ENCODE measurements at places on chromosomes 12 and 14. TPM values are rescaled to one million over a fixed set of nuclear protein-coding genes. Genes with fewer than 3 reads are reported as not detected.
A peak's percentile ranks its signal among the peaks of the same experiment; 100 is the strongest.

- no peak overlapping the region for H3K4me3 ChIP-seq
- H3K4me1 ChIP-seq = no peaks in the 10 kb centered on the region
- no peaks in the 10 kb centered on the region for H3K36me3 ChIP-seq
Observed at GRCh38 chr14:81991998-81992397, 458.3 kb upstream of the SEL1L start.

Gene GALNT16
- total RNA-seq = 9.6 TPM

Gene EFS
- total RNA-seq = 38.2 TPM

Gene RPL10L
- total RNA-seq = not detected

GRCh38 chr14:98393527-98393926 lies 878.5 kb downstream of the BCL11B start:
- no peaks in the 10 kb centered on the region for H3K36me3 ChIP-seq
- no peak overlapping the region for H3K27ac ChIP-seq
- H3K27me3 ChIP-seq = no peaks in the 10 kb centered on the region

GRCh38 chr12:29163146-29163545 lies 14.1 kb downstream of the FAR2 start:
- H3K4me1 ChIP-seq = no peaks in the 10 kb centered on the region
- H3K27me3 ChIP-seq = no peaks in the 10 kb centered on the region
- no peaks in the 10 kb centered on the region for H3K36me3 ChIP-seq
- no peak for DNase-seq

Gene EAPP
- 37.9 TPM for total RNA-seq

Gene PLCZ1
- not detected for total RNA-seq

- H3K27me3 ChIP-seq = no peaks in the 10 kb centered on the region
- no peak overlapping the region for H3K27ac ChIP-seq
- H3K36me3 ChIP-seq = peaks cover 2% of the 10 kb centered on the region
- H3K4me3 ChIP-seq = no peak overlapping the region
- no peak for DNase-seq
Observed at GRCh38 chr14:74290415-74290814, 12.3 kb downstream of the ABCD4 start.

- H3K36me3 ChIP-seq = no peaks in the 10 kb centered on the region
- no peak overlapping the region for H3K27ac ChIP-seq
- H3K4me1 ChIP-seq = no peaks in the 10 kb centered on the region
- no peak for DNase-seq
- no peak overlapping the region for H3K4me3 ChIP-seq
Observed at GRCh38 chr14:76612654-76613053, 148.6 kb upstream of the VASH1 start.

GRCh38 chr12:130214686-130215395 lies 52.6 kb downstream of the FZD10 start:
- no peak overlapping the region for H3K4me3 ChIP-seq
- H3K4me1 ChIP-seq = no peaks in the 10 kb centered on the region
- no peak for DNase-seq
- no peak overlapping the region for H3K27ac ChIP-seq

GRCh38 chr12:91601054-91601453 lies 418.4 kb upstream of the DCN start:
- no peaks in the 10 kb centered on the region for H3K27me3 ChIP-seq
- DNase-seq = no peak
- H3K27ac ChIP-seq = no peak overlapping the region
- H3K36me3 ChIP-seq = no peaks in the 10 kb centered on the region

DNA sequence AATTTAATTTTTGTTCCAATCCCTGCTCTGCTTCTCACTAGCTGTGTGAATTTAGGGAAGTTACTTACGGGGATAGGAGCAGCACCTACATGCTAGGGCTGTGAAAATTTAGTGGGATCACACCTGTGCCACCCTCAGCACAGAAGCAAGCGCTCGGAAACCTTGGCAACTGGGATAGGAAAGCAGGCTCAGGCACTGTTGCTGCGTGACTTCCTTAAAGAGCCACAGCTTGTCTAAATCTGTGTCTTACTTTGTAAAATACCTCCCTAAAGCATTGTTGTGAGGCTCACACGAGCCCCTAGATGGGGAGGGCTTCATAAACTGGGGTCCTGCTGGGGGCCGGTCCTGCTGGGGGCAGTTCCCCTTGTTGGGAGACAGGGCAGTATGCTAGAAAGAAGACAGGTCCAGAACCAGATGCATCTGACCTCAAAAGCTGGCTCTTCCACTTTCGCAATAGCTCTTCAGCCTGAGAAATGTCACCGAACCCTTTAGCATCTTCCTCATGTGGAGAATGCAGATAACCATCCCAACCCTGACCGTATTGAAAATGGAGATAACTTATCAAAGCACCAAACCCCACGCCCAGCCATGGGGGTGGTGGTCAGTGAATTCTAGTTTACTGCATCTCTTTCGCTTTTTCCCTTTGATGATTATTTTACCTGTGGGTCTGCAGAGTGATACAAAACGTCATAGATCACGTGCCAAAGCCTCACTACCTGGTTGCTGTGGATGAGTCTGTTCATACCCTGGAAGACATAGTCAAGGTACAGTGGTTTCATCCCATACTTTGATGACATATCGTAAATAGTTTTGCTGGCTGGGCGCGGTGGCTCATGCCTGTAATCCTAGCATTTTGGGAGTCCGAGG lies 54.1 kb downstream of the AK7 start:
- no peaks in the 10 kb centered on the region for H3K4me1 ChIP-seq
- DNase-seq = no peak
- no peaks in the 10 kb centered on the region for H3K36me3 ChIP-seq
- H3K4me3 ChIP-seq = no peak overlapping the region
- H3K27me3 ChIP-seq = no peaks in the 10 kb centered on the region

DNA sequence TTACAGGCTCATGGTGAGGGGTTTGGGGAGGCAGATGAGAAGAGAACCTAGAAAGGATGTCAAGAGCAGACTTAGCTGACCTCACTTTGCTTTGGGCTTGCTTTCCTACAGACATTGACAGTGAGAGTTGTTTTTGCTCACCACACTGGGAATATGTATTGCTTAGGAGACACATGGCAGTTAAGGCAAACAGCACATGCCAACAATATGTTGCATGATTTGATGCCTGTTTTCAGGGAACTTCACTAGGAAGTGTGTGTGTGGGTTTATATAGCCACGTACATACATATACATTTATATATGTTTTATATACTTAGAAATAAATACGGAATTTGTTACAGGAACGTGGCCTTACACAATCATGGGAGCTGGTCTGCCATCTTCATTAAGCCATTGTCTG lies 346.1 kb downstream of the RGS6 start:
- H3K27me3 ChIP-seq = no peaks in the 10 kb centered on the region
- H3K4me3 ChIP-seq = no peak overlapping the region
- no peak for DNase-seq
- no peak overlapping the region for H3K27ac ChIP-seq

Gene FZD10
- total RNA-seq = under 0.01 TPM

GRCh38 chr12:76008428-76008827 lies 23.1 kb downstream of the PHLDA1 start:
- no peak overlapping the region for H3K27ac ChIP-seq
- H3K27me3 ChIP-seq = no peaks in the 10 kb centered on the region
- H3K4me3 ChIP-seq = no peak overlapping the region
- no peaks in the 10 kb centered on the region for H3K36me3 ChIP-seq
- no peaks in the 10 kb centered on the region for H3K4me1 ChIP-seq

GRCh38 chr12:13489246-13489645 lies 292.7 kb downstream of the EMP1 start:
- H3K4me3 ChIP-seq = no peak overlapping the region
- no peaks in the 10 kb centered on the region for H3K4me1 ChIP-seq
- no peaks in the 10 kb centered on the region for H3K27me3 ChIP-seq
- no peak for DNase-seq
- no peak overlapping the region for H3K27ac ChIP-seq

Gene HOTAIR
- total RNA-seq = not detected

Gene BDKRB1
- total RNA-seq = 2.4 TPM

Gene CCDC196
- not detected for total RNA-seq

Gene KRT82
- total RNA-seq = not detected

- H3K27ac ChIP-seq = peak overlapping the region; percentile 84
- peak; percentile 60 for DNase-seq
- H3K4me1 ChIP-seq = peaks cover 81% of the 10 kb centered on the region
- H3K27me3 ChIP-seq = no peaks in the 10 kb centered on the region
- no peak overlapping the region for H3K4me3 ChIP-seq
Observed at GRCh38 chr12:57148469-57149244, 1.2 kb upstream of the LRP1-AS start.

Gene SYT10
- 1.8 TPM for total RNA-seq

- no peaks in the 10 kb centered on the region for H3K27me3 ChIP-seq
- no peaks in the 10 kb centered on the region for H3K4me1 ChIP-seq
- no peaks in the 10 kb centered on the region for H3K36me3 ChIP-seq
- no peak overlapping the region for H3K4me3 ChIP-seq
Observed at GRCh38 chr14:61374284-61374683, 52.9 kb downstream of the PRKCH start.

Gene RERG
- total RNA-seq = 28.5 TPM

GRCh38 chr12:108468196-108468968 lies 46.7 kb upstream of the FICD start:
- no peak overlapping the region for H3K4me3 ChIP-seq
- no peaks in the 10 kb centered on the region for H3K27me3 ChIP-seq
- DNase-seq = peak; percentile 35
- no peaks in the 10 kb centered on the region for H3K36me3 ChIP-seq
- H3K4me1 ChIP-seq = no peaks in the 10 kb centered on the region
- H3K27ac ChIP-seq = no peak overlapping the region

- H3K27ac ChIP-seq = no peak overlapping the region
- H3K4me3 ChIP-seq = no peak overlapping the region
- no peaks in the 10 kb centered on the region for H3K4me1 ChIP-seq
Observed at GRCh38 chr14:84028080-84028604, 1501.8 kb upstream of the FLRT2 start.

Gene ITGB7
- 3.6 TPM for total RNA-seq

DNA sequence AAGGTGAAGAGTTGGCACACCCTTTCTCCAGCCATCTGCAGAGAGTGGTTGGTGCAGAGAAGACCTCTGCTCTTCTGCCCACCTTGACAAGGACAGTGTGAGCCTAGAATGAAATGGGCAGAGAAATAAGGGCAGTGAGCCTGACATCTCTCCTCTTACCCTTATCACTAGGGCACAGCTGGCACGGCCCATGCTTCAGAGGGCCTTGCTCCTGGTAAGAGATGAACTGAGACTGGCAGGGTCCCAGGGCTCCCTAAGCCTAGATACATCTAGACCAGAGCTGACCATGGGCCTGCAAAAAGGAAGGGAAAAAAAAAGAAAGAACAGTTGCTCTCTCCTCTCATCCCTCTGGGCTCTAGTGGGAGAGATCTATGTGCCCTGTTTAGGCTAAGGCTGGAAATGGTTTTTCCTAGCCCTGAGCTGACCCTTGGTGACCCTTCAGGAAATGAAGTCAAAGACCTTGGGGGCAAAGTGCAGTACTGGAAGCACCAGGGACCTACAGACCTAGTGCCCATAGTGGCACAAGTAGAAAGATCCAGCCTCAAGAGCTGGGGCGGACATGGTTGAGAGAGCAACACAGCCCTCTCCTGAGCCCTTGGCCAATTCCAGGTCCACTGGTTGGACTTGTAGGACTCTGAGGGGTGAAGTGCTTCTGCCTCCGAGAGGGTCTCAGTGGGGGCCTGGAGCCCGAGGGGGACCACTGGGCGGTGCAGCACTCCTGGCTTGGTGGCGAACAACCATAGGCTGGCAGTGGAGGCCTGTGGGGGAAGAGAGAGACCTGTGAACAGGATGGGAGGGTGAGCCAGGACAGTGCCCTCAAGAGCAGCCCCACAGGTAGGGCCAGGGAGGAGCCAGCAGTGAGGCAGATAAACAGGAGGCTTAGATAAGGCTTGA lies 22.0 kb downstream of the PRPF40B start:
- H3K27me3 ChIP-seq = no peaks in the 10 kb centered on the region
- H3K4me1 ChIP-seq = peaks cover 7% of the 10 kb centered on the region
- H3K27ac ChIP-seq = peak overlapping the region; percentile 51
- H3K4me3 ChIP-seq = no peak overlapping the region
- H3K36me3 ChIP-seq = peaks cover 91% of the 10 kb centered on the region

DNA sequence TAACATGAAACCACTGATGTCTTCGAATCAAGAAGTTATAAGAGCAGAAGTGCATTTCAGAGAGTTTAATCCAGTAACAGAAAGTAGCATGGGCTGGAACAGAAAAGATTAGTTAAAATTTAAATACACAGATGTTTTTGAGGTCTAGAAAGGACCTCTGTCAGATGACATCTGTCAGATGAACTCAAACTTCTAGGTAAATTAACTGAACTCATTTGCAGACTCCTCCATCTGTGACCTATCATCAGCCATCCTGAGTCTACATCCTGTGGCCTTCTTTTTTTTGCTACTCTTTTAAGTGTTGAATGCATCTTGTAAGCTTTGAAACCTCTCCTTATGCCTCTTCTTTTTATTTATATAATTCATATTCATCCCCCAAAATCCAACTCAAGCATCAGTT lies 53.3 kb downstream of the C2CD5 start:
- no peaks in the 10 kb centered on the region for H3K4me1 ChIP-seq
- H3K27ac ChIP-seq = no peak overlapping the region
- no peak overlapping the region for H3K4me3 ChIP-seq

GRCh38 chr12:77308056-77308455 lies 242.7 kb upstream of the E2F7 start:
- H3K4me1 ChIP-seq = no peaks in the 10 kb centered on the region
- H3K36me3 ChIP-seq = no peaks in the 10 kb centered on the region

- DNase-seq = no peak
- H3K27ac ChIP-seq = no peak overlapping the region
- H3K27me3 ChIP-seq = no peaks in the 10 kb centered on the region
Observed at GRCh38 chr14:96030108-96030760, 8.9 kb upstream of the C14orf132 start.

GRCh38 chr12:109255377-109255776 lies 53.7 kb downstream of the FOXN4 start:
- H3K27ac ChIP-seq = no peak overlapping the region
- H3K4me1 ChIP-seq = no peaks in the 10 kb centered on the region
- H3K36me3 ChIP-seq = peaks cover 100% of the 10 kb centered on the region
- DNase-seq = no peak

DNA sequence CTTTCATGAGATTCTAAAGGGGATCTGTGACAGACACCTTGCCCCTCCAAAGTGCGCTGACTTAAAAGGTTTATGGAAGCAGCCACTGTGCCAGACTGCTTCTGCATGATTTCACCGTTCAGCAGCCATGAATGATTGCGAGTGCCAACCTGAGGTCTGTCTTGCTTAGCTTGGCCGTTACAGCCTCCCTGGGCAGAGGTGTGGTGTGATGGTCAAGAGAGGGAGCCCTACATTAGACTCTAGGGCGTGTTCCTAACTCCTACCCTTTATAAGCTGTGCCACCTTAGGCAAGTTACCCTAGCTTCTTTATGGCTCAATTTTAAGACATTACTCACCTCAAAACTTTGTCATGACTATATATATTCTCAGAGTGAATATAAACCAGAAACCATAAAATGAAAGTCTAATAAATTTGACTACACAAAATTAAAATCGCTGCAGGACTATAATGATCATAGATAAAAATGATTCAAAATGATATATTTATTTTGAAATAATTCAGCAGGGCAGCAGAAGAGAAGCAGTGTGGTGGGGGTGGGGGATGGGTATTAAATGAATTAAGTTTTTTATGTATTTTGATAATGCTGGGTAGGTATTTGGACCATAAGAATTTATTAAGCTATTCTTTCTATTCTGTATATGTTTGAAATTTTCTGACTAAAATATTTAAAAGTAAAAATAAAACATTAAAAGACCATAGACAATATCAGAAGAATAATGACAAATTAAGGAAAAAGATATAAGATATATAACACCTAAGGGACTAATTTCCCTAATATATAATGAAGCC lies 47.7 kb upstream of the MBIP start:
- H3K4me1 ChIP-seq = no peaks in the 10 kb centered on the region
- H3K36me3 ChIP-seq = no peaks in the 10 kb centered on the region
- no peak for DNase-seq
